Panc1 (cell line): ENCODE measurements at places on chromosomes 3 and 15.
A peak's percentile ranks its signal among the peaks of the same experiment; 100 is the strongest.

DNA sequence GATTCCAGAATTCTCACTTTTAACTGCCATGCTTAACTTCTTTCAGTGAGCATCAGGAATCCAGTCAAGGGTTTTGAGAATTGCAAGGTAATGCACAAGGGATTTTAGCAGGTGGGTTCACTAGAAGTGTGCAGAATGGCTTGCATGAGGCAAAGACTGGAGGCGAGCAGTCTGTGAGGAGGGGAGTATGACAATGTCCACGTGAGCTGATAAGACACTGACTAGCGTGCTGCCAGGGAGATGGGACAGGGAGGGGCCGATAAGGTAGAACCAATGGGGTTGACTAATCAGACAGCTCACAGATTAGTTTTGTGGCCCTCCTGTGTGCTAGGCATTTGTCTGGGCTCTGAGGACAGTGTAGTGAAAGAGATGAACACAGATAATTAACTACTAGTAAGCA lies 102.0 kb upstream of the DAZL start:
- DNase-seq: no peak

DNA sequence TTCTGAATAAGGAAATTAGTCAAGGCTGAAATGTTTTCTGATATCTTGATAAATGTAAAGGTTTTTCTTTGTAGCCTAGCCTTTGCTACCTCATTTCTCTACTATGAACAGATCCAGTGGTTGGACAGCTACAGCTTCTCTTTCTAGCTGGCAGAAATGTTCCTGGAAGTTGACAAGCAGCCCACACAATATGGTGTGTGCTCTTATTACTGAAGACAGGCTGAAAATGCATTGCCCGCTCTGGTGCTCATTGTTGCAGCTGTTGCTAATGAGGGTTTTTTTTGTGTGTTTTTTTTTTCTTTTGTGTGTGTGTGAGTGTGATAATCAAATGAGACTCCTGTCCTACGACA lies 844.3 kb upstream of the SEMA6D start:
- no peak for DNase-seq

DNA sequence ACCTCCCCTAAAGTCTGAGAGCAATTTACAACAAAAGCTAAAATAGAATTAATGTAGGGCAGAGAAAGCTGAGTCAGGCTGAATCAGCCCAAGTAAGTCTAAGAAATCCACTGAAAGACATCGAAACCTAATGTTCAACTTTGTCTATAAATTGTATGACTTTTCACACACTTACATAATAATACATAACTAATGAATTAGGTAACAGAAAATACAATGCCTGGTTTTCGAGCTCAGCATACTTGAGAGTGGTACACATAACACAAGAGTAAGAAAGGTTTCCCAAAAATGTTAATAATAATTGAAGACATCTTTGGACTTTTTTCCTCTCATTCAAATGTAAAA lies 55.3 kb upstream of the VGLL4 start:
- DNase-seq: no peak

- DNase-seq: no peak
Measured at GRCh38 chr3:186901135-186901734, 29.1 kb upstream of the ST6GAL1 start.

DNA sequence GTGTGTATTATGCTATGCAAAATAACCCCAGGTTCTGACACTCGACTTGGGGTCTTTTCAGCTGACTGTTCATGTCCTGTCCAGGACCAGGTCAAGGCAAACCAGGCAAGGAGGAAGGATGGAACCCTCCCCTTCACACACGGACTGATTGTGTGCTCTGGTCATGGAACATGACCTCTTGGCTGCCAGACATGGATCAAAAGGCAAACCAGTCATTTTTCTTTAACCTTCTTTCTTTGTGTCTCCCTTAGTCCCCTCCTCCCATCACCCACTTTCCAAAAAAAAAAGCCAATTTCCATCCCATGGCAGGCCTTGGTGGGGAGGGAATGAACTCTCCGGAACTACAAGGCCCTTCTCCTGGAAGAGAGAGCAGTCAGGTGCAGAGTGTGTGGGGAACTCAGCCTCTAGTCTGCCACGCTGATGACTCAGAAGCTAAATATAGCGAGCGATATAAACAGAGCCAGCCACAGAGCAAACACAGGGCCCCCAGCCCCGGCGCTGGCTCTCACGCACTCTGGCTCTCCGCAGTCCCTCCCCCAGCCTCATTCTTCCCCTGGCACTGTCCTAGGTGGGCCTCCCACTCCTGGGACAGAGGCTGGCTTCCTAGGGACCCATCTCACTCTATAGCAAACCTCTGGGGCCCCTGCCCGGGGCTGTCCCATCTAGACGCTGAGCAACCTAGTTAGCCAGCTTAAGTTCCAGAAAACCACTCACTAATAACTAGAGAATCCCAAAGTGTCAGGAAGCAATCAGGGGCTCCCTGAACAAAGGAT lies 10.0 kb downstream of the BMF start:
- DNase-seq: peak; percentile 77
